Stimulated activated CD8-positive, alpha-beta memory T cell treated with anti-CD3 and anti-CD28 coated beads, Interleukin-15, amount 100 ng/mL, for 4 hours (primary cell): ENCODE measurements at places on chromosomes 4 and X.

DNA sequence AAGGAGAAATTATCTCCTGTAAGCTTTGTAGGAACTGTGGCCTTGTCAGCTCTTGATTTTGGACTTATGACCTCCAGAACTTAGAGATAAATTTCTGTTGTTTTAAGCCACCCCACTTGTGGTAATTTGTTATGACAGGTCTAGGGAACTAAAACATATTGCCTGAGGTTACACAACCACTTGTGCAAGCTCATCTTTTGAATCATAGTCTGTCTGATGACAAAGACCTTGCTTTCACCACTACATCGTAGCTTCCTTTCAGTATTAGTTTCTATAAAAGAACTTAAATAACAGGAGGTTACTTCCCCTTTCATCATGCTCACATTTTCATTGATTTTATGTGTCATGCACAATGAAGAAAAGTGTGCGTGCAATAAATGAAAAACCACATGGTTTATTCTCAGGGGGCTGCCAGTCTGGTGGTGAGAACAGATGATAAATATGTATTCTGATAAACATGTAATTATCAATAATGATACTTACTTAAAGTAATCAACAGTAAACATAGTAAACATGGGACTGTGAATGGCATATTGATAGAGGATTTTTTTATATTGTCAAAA lies 690.0 kb upstream of the HS3ST1 start:
- DNase-seq: no peak

DNA sequence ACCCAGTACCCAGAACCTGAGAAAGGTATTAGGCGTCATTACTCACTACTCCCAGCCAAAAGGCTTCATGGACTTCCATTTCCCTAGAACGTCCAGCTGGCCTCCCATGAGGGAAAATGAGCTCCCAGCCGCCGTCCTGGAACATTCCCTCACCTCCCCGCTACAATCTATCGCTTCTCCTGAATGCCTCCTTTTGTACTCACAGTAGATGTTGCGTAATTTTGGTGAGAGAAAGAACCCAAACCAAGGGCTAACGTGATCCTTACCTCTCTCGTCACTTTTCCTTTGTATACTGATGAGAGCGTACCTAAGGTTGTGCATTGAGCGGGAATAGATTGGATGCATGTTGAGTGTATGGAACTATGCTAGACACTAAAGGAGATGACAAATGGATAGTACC lies 161.9 kb downstream of the TENM3 start:
- no peak for DNase-seq

GRCh38 chr4:7044137-7044930 lies 1.2 kb downstream of the TADA2B start:
- no peak for DNase-seq

DNA sequence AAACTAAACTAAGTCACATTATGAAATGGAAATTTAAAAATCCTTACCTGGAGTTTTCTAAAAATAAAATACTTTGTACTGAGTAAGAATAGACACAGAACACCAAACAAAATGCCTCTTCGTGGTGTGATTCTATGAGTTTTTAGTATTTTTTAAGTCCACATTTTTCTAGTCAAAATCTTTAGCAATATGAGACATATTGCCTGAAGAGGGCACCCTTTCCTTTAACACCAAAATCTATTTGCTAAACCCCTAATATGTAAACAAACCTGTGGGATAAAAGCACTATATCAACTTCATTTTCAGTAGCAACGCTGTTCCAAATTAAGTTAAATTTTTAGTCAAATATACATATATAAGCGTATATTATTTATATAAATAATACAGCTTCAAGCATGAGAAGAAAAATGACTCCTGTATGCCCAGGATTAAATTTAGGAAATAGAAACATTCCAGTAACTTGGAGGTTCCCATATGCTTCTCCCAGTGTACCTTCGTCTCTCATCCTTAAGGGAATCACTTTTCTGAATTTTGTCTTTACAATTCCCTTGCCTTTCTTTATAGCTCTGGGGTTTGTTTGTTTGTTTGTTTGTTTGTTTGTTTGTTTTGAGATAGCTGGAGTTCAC lies 23.0 kb upstream of the PGM2 start:
- DNase-seq: no peak

- DNase-seq: no peak
Observed at GRCh38 chr4:28386776-28387175, 1526.1 kb downstream of the STIM2 start.

- no peak for DNase-seq
Observed at GRCh38 chrX:37347420-37347819, 1.7 kb upstream of the PRRG1 start.

- DNase-seq: no peak
Observed at GRCh38 chr4:168573870-168574269, 77.0 kb downstream of the PALLD start.

GRCh38 chr4:69092190-69092589 lies 4.1 kb upstream of the UGT2B7 start:
- no peak for DNase-seq

DNA sequence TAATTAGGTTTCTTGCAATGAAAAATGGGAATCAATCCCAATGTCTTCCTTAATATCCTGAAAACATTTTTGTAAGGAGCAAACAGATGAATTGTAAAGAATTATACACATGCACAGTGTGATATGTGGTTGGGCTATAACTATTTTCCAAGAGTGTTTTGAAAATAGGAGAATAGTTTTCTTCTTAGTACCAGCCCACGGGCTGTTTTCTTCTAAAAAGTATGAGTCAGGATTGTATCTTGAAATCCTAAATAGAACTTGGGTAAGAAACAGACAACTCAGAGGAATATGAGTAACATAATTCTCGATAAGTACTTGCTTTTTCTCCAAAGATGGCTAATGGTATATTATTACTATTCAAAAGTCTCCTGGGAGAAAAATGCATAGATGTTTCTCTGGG lies 136.7 kb downstream of the MAGEC2 start:
- DNase-seq: no peak

DNA sequence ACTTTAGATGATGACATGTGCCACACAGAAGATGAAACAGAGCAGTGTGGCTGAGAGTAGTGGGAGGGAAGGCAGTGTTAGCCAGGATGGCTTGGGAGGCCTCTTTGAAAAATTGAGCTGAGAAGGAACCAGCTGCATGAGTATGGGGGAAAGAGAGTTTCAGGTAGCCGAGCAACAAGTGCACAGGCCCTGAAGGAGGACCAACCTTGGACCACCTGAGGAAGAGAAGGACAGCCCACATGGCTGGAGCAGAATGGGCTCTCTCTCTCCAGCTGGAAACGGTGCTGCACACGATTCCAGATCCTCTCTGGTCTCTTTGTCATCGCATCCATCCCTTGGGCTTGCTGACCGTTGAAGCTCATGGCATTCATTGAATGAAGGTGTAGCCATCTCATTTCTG lies 23.9 kb upstream of the BCOR start:
- no peak for DNase-seq

DNA sequence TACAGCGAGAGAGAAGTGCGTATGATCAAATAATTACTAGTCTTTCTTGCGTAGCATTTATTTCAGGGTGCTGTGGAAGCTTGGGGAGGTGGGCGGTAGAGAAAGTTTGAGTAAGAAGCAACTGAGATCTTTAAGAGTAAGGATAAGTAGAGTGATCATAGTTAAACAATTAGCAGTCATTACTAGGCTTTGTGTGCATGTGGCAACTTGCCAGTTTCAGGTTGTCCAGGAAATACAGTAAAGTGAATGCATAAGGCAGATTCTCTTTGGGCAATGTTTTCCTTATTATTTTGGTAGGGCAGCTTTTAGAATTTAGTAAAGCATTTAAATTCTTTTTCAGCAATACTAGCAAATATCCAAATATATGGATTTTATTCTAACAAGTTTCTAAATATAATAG lies 57.0 kb downstream of the HPGDS start:
- DNase-seq: no peak

GRCh38 chr4:38190717-38191178 lies 230.6 kb downstream of the PTTG2 start:
- DNase-seq: no peak

DNA sequence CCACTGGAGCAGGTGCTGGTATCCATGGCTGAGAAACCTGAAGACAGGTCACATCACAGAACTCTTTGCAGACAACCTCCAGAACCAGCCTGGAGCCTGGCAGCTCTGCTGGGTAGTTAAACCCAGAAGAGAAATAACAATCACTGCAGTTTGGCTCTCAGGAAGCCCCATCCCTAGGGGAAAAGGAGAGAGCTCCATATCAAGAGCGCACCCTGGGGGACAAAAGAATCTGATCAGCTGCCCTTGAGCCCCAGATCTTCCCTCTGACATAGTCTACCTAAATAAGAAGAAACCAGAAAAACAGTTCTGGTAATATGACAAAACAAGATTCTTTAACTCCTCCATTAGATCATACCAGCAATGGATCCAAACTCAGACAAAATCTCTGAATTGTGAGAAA lies 823.2 kb upstream of the FRG1 start:
- DNase-seq: no peak

GRCh38 chr4:99038213-99038612 lies 42.7 kb downstream of the METAP1 start:
- no peak for DNase-seq

DNA sequence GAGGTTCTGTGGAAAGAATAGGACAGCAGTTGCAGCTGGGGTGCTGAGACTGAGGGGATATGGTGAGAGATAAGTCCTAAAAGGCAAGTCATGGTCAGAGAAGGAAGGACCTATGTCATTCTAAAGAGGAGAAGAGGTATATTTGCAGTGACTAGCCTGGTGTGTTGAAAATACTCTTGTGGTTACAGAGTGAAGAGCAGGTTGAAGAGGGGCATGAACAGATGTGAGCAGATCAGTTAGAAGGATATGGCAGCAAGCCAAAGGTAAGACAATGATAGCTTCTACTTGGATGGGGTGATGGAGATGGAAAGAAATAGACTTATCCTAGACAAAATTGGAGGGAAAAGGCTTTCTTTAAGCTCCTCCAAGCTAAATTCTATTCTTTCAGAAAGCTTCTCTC lies 469.8 kb upstream of the CPEB2 start:
- no peak for DNase-seq

GRCh38 chrX:56995271-56995994 lies at the start of gene SPIN3:
Gene SPIN3 (minus strand): TSS chrX:56995541. CDS start chrX:56994947, 594 bp downstream.
- peak; percentile 31 for DNase-seq

- no peak for DNase-seq
Observed at GRCh38 chr4:78556665-78557064, 5.1 kb downstream of the ANXA3 start.

GRCh38 chrX:38514016-38514854 lies 47.1 kb upstream of the TSPAN7 start:
- DNase-seq: no peak

DNA sequence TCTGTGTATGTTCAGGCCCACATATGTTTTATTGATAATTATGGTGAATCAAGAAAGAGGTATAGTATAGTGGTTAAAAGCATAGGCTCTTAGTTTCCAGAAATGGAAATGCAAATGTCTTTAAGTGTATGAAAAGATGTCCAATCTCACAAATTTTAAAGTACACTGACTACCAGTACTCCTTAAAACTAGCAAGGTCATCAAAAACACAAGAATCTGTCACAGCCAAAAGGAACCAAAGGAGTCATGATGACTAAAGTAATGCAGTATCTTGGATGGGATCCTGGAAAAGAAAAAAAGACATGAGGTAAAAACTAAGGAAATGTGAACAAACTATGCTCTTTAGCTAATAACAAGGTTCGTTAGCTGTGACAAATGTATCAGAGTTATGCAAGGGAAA lies 661 bp upstream of the RBM41 start:
- DNase-seq: no peak

DNA sequence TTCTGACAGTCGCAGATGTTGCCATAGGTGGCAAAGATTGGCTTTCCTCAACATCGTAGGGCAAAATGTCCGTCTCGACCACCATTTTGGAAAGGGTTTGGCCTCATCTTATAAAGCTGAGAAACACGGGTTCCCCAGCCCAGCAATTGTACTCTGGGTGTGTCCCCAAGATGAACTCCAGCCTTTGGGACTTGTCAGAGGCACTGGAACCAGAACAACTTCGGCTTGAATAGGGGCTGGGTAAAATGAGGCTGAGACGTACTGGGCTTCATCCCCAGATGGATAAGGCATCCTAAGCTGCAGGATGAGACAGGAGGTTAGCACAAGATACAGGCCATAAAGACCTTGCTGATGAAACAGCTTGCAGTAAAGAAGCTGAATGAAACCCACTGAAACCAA lies 151.9 kb downstream of the CRLF2 start:
- no peak for DNase-seq

DNA sequence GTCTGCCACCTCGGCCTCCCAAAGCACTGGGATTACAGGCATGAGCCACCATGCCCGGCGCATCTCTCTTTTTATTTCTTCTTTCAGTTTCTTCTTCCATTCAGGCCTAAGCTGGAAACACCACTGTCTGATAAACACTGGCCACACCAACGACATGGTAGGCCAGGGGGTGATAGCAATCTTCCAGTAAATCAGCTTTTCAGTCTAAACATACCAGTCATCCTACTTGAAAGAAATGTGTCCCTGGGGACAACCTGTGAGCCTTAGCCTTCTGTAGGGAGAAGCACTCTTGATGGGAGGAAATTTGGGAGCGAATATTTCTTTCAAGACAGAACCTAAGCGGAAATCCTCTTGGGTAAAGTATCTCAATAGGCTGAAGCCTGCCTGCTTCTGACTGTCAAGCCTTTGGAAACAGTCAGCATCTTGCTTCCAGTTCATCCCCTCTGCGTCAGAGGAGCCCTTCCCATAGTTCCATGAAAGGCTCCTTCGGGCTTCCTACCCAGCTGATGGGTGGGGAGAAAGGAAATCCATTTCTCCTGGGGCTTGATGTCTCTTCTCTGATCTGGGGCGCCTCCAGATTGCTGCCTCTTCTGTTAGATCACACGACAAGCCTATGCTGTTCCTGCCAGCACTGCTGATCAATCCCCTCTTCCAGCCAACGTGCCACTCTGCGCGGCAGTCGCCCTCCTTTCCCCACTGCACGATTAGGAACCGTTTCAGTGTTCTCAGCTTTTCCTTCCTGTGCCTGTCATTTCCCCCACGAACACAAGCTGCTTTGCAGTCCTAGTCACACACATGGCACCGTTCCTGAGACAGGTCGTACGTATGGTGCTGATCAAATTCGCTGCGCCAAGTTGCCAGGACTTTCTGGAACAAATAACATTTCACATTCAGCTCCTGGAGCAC lies 49.5 kb upstream of the CBR4 start:
- DNase-seq: no peak

GRCh38 chr4:113450295-113451080 lies 311.1 kb downstream of the CAMK2D start:
- DNase-seq: no peak

DNA sequence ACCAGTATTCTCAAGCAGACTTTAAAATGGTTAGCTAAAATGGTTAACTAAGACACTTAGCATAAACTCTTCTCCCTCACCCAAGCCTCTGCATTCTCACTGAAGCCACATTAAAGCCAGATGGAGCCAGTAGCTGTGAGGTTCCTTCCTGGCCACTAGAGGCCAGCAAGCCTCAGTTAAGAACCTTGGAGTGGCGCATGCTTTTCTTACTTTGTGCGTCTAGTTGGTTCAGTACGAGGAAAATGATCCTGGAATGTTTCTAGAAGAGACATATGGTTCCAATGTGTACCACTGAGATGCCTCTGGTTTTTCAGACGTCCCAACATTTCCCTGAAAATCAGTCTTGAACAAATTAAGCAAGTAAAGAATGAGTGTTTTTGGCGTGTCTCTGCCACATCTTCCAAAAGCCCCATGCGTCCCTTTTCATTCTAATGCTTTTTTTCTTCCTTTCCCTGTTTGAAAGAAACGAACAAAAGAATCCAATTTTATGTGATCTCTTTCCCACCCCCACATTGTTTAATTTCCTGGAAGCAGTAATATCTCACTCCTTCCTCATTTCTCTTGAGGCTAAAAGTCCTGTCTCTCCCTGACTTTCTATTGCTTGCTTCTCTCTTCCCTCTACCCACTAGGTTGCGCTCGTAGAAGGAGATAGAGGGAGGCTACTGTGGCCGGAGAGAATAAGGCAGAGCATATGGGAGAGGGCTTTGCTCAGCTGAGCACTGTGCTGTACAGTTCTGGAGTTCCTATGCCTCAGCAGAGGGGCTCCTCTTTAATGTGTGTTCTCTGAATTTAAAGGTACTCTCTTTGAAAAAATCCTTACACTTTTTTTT lies 82.9 kb upstream of the TAB3 start:
- DNase-seq: no peak
